Cardiac fibroblast (primary cell): ENCODE measurements at places on chromosomes 11 and 22.
A peak's percentile ranks its signal among the peaks of the same experiment; 100 is the strongest.

GRCh38 chr11:67057205-67057672 is 592 bp downstream of the RHOD start:
- no peak for DNase-seq

- no peak for DNase-seq
These were observed 654 bp upstream of the SYT8 start for GRCh38 chr11:1834062-1834610.

DNA sequence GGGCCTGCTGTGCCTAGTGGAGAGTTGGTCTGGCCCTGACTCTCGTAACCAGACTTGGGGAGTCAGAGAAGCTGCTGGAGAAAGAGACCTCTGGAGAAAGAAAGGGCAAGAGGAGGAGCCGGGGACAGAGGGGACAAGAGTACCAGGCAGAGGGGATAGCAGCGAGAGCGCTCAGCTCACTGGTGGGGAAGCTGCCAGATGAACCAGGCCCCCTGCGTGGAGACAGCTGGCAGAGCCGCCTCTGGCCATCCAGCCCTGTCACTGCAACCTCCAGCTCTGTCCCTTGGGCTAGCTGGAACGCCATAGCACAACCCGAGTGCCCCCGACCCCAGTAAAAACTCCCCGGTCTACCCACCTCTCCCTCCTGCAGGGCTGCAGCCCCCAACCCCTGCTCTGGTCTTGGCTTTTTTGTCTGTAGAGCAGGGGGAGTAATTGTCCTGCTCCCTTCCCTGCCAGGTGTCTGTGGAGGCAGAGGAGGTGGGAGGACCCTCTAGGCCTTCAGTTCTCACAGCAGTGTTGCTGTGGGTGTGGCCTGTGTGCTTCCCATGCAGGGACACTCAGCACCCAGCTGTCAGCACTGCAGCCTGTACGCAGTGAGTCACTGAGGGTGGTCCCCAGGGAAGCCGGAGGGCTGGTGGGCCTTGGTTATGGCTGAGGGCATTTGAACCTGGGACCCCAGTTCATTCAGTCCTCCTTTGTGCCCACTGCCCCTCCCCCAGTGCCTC is 4.8 kb upstream of the SUN2 start:
- peak; percentile 54 for DNase-seq

- DNase-seq = peak; percentile 85
These were observed 599 bp downstream of the NPTXR start for GRCh38 chr22:38843201-38843656.

DNA sequence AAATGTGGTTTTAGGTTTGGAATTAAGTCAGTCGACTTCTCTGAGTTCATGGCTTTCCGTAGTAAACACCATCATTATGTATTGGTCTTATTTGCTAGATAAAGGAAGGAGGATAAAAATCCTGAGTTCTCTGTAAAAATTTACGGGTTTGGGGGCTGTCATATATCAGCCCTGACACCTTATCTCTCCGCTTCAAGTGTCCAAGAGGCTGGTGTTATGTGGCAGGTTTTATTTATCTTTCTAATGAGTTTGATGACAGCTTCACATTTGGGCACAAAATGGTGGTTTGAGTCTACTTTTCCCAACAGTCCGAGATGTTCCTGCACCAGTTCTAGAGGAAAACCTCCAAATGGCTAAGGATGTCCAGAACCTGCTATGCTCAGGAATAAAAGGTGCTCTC is 67.3 kb upstream of the VSTM5 start:
- DNase-seq = no peak

GRCh38 chr11:18778468-18778867 is 13.1 kb downstream of the PTPN5 start:
- no peak for DNase-seq

DNA sequence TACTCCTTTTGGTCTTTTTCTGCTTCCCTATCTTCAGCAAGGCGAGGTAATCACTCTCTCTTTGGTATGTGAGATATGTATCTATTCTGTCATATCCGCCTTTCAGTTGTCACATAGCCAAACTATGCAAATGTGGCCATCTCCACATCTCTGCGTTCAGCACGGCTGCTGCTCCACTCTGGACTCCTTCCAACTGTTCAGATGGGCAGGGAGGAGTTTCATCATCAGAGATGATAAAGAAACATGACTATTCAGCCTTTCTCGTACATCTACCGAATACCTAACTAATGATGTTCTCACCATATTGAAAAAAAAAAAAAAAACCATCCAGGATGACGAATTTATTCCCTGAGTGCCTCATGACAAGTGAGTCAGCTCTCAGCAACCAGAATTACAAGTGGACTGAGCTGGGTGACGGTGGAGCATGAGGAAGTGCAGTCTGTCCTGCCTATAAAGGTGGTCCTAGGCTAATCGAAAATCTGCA is 899.6 kb downstream of the OPCML start:
- DNase-seq = peak; percentile 93
